ENCODE measurements at places on chromosomes 6 and 20.

DNA sequence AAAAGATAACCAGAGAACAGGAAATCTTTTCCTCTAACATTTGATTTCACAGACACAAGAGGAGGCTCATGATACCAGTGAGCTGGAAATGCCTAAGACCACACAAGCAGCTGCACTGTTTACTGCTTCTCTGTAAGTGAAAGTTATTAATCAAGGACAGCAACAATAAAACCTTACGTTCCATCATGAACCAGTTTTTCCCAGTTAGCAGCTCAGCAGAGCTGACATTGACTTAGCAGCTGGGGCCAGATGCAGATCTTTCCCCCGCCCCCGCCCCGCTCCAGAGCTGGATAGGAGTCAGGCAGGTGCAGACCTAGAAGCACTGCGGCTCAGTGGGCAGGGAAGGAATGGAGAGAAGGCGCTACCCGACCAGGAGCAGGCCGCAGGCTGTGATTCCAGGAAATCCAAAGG lies 275.2 kb downstream of the GMDS start:
- DNase-seq, result no peak

DNA sequence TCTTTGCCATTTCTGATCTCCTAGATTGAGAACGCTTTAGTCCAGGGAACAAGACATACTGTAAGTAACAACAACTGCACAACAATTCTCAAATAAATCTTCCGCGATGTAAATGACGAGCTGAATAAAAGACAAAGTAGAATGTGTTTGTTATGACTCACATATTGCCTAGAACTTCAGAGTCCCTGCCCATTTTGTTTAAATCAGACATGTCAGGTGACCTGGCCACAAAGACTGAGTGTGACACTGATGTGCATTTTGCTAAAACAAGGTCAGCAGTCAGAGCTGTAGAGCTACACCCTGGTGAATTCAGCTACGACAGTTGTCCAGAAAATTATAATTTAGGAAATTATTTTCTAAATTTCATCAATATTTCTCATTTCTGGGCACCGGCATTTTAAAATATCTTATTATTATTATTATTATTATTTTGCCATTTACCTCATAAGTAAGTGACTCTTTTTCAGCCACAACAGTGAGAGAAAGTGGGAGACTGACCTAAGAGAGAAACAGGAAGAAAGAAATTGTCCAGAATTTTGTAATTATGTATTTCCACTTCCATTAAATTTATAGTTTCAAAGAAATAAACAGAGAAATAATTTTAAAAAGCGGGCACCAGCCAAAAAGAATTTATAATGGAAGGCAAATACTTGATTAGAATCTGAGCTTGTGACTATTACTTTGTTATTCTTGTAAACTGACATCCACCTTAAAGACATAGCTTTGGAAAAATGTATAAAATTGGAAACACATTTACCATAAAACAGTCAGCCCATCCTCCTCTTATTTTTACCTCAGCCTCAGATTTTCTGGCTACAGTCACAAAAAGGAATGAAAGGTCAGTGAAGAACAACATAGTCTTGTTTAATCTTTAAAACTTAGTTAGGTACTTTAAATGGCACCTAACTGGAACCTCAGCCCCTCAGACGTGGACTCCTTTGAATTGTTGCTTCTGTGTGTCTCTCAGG lies 157.0 kb upstream of the CITED2 start:
- peak; percentile 66 for DNase-seq

DNA sequence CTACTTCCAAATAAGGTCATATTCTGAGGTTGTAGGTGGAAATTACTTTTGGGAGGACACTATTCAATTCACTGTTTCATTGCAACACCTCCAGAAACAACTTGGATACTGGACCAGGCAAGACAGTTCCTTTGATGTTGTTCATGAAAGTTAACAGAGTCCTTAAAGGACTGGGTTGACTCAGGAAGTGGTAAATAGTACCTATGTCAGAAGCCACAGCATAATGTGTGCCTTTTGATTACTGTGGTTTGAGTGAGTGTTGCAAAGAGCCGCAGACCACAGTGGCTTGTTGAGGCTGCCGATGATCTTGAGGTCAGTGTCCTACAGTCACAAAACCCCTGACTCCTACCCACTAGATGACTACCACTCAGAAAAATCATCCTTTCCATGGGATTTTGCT lies 10.9 kb downstream of the IL20RA start:
- peak; percentile 75 for DNase-seq

DNA sequence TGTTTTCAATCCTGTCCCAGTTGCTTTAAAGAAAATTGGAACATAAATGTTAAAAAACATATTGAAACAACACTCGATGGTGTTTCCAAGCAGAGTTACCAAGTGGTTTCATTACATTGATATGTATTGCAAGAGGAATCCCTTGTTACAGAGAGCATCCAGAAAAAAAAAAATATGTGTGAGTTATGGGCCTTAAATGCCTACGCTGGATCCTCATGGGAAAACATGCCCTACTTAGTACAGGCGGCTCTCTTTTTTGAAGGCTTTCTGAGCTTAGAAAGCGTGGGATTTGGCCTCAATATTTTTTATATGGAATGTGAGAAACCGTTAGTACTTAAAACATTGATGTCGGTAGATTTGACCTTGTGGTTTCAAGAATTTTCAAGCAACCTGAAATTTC lies 26.1 kb downstream of the BTBD3 start:
- DNase-seq, result no peak

DNA sequence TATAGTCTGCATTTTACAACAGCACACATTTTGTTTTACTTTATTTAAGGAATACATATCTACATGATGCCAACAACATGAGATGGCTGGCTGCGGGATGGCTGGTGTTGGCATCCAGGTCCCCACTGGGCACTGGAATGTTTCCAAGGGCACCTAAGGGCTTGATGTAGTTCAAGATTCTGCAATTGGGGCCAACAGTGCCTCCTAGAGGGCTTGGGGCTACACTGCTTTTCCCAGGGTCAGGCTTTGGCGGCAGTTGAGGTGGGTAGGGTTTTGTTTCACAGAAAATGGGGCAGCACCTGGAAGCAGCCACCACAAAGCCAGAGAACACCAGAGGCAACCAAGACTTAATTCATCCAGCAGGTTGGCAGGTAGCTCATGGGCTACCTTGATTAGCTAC lies 202.2 kb upstream of the PRND start:
- DNase-seq, result no peak

GRCh38 chr20:52722926-52723688 lies 249.1 kb upstream of the TSHZ2 start:
- DNase-seq, result no peak

GRCh38 chr6:153931431-153931830 lies 107.6 kb upstream of the OPRM1 start:
- no peak for DNase-seq

DNA sequence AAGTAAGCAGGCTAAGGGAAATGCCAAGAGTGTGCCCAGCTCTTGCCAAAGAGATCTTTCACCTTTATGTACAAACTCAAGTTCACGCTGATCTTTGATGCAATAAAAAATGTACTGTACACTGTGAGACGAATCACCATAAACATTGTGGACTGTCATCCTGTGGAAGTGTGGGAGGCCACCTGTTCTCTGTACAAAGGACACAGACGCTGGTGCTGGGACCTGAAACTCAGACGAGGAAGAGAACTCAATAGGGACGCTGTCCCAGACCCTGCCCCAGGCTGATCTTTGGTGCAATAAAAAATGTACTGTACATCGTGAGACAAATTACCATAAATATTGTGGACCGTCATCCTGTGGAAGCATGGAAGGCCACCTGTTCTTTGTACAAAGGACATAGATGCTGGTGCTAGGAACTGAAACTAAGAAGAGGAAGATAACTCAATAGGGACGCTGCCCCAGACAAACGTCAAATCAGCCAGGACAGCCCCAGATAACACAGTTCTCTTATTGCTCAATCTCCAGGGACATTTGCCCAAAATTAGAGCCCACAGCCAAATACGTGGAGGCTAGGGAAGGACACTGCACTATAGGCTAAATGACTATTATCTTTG lies 312.7 kb upstream of the SGK1 start:
- no peak for DNase-seq

DNA sequence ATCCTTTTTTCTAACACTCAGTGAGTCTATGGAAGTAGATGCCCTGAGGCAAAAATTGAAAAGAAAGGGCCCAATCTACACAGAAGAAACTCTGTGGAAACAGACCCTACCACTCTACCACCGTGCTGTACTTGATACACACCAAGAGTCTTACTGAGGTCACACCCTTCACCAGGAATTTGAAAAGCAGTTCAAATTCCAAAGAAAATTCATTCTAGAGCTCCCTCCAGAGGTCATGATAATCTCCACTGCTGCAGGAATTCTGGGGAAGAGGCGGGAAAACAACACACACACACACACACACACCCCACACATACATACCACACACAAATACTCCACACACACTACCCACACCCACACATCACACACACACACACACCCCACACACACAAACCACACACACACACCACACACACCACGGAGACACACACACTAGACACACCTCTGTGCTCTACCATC lies 336.8 kb downstream of the HDGFL1 start:
- no peak for DNase-seq

- no peak for DNase-seq
Observed at GRCh38 chr20:36684747-36685146, 38.8 kb upstream of the SLA2 start.

DNA sequence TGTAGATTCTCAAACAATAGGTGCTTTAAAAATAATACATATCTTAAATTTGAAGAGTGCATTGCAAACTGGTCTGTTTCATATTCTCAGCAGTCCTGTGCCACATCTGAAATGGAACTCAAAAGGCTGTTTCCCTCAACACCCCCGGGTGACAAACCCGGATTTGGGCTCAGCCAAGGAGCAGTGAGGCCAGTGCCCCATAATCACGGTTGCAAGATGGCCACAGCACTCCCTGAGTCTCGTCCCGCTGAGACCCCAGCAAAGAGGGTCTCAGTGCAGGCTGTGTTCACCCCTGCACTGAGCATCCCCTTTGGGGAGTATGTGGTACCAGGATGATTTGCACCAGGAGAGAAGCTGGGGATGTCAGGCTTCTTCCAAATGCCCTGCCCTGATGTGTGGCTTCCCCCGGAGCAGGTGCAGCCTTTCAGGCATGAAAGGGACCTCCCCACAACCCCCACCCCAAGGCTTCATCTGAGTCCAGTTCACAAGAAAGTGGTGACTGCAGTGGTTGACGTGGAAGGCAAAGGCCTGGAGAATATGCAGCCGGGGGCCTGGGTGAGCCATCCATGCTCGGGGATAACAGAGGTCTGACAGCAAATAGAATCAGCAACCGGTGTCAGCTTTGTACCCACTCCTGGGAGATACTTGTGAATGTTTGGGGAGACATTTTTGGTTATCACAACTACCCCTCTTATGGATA lies 202.9 kb downstream of the SYNDIG1 start:
- no peak for DNase-seq

- DNase-seq, result no peak
Observed at GRCh38 chr6:35058358-35058675, 82.8 kb downstream of the TCP11 start.

- no peak for DNase-seq
Observed at GRCh38 chr6:89260310-89260709, 43.2 kb upstream of the GABRR1 start.

- peak; percentile 66 for DNase-seq
Observed at GRCh38 chr6:6676910-6677441, 88.5 kb downstream of the LY86 start.

- DNase-seq, result peak; percentile 7
Observed at GRCh38 chr6:113873043-113873667, 16.0 kb downstream of the MARCKS start.

DNA sequence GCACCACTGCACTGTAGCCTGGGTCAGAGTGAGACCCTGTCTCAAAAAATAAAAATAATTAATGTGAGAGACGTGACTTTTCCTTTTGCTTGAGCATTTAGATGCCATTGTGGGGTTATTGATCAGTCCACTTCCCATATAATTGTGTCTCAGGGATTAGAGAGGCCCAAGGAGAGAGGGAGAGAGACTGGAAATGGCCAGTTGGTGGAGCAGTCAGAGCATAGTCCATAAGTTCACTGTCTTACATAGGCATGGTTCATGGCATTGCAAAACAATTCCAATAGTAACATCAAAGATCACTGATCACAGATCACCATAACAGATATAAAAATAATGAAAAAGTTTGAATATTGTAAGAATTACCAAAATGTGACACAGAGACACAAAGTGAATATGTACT lies 15.2 kb upstream of the SDHAF4 start:
- DNase-seq, result no peak

GRCh38 chr6:3990692-3991491 lies 88.0 kb downstream of the FAM217A start:
- DNase-seq, result peak; percentile 61

DNA sequence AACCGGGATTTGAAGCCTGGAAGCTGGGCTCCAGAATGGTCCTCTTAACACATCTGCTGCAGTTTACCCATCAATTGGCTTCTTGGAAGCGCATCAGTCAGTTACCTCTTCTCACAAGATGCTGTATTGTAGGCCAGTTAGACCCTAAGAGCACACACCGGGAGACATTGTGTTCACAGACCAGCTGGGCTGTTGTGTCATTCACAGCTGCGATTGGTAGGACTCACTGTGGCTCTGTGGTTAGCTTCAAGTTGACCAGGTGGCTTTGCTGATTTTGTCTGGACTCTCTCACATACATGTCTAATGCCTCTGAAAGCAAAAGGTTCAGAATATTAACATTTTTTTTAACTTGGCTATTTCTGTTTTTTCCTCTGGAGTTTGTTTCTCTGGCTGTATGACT lies 64.8 kb downstream of the SNX9 start:
- no peak for DNase-seq

- no peak for DNase-seq
Observed at GRCh38 chr6:112251171-112251875, 3.0 kb downstream of the LAMA4 start.

DNA sequence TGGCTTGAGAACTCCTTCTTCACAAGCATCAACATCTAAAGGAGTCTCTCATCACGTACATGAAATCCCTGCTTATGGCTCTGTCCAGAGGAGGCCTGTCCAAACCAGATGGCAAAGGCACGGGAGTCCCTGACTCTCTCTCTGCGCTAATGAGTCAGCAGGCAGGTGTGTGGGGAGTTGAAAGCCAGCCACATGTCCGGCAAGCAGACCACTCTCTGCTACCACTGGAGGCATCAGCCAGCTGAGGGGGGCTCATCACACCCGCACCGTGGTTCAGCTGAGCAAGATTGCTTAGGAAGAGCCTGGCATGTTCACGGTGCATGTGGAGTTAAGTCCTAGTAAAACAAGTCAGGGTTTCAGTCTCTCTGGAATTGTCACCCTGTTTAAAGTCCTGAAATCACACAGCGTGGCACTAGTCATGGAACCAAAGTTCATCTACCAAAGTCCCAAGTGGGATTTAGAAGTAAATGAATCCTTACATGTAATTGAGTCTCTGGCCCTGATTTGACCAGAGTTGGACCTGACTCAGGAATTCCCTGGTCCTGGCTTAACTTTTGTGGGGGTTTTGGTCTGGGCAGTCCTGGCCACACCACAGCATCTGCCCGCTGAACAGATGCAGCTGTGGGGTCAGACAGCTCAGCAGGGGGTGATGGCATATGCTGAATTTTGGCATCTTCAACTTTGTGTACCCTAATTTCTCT lies 155.2 kb upstream of the RIN2 start:
- DNase-seq, result no peak

GRCh38 chr20:44056010-44056698 lies 130.8 kb downstream of the JPH2 start:
- peak; percentile 32 for DNase-seq

- DNase-seq, result no peak
Observed at GRCh38 chr6:167990016-167990945, 7.2 kb upstream of the KIF25 start.
